ENCODE measurements at places on chromosomes 5 and 9.
A peak's percentile ranks its signal among the peaks of the same experiment; 100 is the strongest.

DNA sequence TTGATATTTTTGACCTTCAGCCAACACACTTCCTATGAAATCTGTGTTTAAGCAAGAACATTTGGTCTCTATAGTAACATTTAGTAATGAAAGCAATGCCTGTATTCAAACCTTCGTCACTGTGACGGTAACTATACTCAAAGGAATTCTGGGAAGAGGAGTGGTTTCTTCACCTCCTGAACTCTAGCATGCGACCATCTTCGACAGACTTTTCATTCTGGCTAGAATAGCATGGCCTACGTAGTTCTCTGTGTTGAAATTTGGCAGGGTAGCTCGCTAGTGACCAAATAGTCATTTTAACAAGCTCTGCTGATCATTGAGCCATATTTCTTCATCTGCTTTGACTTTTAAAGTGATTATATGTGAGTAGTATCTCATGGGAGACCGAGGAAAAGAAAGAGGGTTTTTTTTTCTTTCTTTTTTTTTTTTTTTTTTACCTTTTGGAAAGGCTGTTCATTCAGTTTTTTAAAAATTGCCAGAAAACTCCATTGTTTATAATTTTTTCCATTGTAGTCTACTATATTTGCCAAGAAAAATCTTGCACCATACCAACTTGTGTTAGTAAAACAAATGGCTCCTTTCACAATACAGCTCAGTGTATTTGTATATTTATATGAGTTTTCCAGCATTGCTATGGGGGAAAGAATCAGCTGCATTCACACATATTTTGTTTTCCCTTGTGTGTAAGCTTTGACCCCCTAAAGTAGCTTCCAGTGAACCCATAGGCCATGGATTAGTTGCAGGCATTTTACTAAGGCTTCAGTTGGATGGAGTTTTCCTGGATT lies 166.8 kb downstream of the NNT start:
- DNase-seq, result no peak

GRCh38 chr9:6689893-6690674 lies 44.6 kb upstream of the GLDC start:
- DNase-seq, result no peak

- no peak for DNase-seq
Measured at GRCh38 chr5:351921-352245, 30.4 kb downstream of the AHRR start.

DNA sequence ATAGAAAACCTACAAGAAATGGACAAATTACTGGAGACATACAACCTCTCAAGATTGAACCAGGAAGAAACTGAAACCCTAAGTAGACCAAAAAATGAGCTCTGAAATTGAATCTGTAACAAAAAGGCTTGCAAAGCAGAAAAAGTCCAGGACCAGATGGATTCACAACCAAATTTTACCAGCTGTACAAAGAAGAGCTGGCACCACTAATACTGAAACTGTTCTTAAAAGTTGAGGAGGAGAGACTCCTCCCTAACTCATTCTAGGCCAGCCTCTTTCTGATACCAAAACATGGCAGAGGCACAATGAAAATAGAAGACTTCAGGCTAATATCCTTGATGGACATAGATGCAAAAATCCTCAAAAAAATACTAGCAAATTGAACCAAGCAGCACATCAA lies 542.3 kb downstream of the CYLC2 start:
- DNase-seq, result no peak

- DNase-seq, result no peak
Measured at GRCh38 chr5:179767496-179768100, 26.2 kb upstream of the LTC4S start.

GRCh38 chr5:134738963-134739661 lies 764 bp downstream of the CAMLG start:
- DNase-seq, result no peak

DNA sequence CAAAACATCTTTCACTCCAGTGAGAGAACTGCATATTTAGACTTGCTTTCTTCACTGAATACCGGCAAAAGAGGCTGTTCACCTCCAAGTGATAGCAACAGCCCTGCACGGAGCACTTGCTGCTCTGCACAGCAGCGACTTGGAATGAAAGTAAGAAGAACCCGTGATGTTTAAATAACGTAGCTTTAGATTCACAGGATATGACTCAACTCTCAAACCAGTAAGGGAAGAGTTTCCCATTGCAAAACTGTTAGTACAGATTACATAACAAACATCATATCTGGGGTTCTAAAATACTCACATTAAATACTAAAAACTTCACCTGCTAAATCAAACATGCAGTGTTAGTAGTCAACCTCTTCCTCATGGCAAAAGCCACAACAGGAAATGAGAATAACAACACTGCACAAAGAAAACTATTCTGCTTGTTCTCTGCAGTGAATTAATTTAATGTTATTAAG lies 203.4 kb downstream of the MCTP1 start:
- no peak for DNase-seq

- no peak for DNase-seq
Measured at GRCh38 chr9:68932458-68932857, 81.5 kb downstream of the PRKACG start.

GRCh38 chr9:91904588-91905236 lies 45.3 kb downstream of the ROR2 start:
- no peak for DNase-seq

DNA sequence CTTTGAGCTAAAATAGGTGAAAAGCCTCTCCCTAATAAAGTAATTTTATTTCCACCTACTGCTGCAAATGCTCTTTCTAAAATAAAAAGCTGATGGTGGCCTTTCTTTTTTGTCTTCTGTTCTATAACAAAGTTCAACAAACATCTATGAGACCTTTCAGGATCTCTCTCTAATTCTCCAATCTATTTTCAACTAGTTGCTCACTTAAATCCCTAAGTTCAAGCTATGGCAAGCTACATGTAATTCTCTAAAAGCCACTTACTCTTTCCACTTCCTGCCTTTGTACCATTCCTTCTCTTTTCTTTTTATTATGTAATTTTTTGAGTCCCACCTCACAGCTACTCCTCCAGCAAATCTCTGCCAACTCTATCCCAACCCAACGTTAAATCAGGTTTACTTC lies 20.9 kb downstream of the CHD1 start:
- DNase-seq, result no peak

DNA sequence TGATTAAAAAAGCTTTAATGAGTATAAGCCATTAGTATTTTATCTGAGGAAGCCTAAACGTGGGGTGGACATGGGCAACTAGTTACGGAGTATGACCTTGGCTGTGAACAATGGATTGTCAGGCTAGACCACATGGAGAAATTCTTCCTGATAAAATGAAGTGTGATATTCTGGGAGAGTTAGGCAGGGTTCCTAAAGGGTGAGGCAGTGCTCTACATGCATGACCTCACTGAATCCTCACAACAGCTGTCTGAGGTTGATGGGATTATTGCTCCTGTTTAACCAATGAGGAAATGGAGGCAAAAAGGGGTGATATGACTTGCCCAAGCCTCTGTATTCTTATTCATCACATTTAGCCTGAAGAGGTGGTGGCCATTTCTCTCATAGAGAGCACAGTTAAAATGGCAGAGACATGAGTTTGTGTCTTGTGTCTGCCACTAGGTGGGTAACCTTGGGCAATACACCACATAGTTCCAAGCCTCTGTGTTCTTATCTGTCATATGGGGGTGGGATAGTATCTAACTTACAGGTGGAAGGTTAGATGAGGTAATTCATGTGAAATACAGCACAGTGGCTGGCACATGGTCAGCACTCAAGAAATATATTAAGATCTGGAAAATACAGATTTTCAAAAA lies 96.1 kb upstream of the NR3C1 start:
- DNase-seq, result no peak

DNA sequence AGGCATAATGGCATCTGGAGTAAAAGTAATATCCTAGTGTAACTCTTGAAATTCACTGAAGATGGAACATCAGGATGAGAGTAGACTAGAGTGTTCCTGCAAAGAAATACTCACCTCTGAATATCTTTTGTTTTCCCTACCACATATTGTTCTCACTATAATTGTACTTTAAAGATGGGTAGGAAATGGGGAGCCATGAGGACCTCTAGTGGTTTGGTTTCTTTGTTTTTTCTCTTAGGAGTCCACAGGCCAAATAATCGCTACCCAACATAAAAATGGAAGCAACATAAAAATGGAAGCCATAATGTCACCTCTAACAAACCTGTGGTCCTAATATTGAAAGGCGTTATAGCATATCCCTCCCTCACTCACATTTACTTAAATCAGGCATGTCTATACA lies 2375.8 kb downstream of the MAT2B start:
- DNase-seq, result no peak

- DNase-seq, result no peak
Measured at GRCh38 chr9:12875191-12875590, 100.4 kb downstream of the LURAP1L start.

- no peak for DNase-seq
Measured at GRCh38 chr5:180865981-180866695, 5.1 kb upstream of the ZFP62 start.

DNA sequence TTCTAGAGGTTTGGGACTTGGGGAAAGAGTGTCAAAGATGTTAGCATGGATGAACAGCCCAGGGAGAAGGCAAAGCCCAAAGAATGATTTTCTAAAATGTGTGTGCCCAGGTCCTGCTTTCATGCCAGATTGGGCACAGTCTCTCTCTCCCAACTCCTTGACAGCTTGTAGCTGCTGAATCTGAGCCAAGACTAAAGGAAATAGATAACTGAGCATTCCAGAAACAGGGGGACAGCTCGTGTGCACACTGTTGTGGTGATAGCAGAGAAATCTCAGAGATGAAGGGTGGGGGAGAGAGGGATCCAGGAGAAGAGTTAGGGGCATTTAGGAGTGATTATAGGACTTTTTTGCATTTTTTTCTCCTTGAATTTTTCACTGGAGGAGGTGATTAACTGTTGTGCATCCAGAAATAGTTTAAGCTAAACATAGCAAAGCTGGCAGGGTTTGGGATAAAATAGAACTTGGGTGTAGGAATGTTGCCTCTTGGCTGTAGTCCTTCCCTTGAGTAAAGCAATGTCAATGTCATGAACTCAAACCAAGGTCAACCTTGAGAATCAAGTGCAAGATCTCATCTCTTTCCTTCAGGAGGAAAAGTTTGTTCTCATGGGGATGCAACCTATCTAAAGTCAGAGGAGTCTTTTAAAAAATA lies 245.9 kb downstream of the SH3GL2 start:
- no peak for DNase-seq

- no peak for DNase-seq
Measured at GRCh38 chr9:79883073-79883645, 311.4 kb downstream of the TLE4 start.

DNA sequence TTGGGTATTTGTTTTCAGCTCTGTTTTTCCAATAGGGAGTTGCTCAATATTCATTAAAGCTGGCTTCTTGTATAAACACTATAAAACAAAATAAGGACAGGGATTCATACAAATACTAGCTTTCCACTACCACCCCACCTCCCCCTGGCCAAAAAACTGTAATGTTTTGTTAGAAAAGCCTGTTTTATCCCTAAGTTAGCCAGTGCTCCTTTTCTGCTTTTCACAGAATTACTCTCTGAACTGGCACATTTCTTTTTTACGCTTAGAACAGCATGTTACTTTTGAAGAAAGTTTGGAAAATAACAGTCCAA lies 147.4 kb upstream of the DMRT1 start:
- no peak for DNase-seq

DNA sequence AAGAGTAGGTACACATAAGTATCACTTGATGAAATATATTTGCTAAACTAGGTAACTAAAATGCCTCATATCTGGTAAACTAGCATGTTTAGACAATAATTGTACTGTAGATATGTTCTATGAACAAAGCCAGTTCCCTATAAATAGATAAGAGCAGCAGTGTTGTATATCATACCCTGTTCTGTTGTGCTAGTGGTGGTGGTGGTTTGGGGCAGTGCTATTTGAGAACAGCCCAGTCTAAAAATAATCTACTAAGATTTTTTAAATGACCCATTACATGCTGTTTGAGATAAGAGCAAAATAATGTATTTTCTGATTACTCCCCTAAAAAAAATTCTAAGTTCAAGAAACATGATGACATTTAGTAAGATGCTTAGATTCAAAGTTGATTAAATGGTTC lies 829.2 kb upstream of the DMAC1 start:
- no peak for DNase-seq

DNA sequence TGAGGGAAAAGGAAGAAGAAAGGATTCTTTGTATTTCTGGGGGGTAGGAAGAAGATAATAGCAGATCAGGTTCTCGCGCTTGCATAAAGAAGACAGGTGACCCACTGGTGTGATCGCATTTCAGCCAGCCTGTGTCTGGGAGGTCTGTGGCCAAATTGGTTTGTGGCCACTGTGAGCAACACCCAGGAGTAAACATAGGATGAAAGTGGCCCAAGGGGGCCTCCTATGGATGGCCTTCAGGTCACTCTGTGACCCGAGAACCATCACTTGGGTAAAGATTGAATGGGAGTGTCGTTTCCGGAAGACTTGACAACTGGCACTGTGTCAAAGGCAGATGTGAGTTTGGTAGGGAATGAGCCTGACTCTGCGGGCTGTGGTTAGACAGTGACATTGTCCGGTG lies 34.2 kb downstream of the RAI14 start:
- no peak for DNase-seq

GRCh38 chr9:91208419-91208745 lies 153.3 kb downstream of the AUH start:
- no peak for DNase-seq

DNA sequence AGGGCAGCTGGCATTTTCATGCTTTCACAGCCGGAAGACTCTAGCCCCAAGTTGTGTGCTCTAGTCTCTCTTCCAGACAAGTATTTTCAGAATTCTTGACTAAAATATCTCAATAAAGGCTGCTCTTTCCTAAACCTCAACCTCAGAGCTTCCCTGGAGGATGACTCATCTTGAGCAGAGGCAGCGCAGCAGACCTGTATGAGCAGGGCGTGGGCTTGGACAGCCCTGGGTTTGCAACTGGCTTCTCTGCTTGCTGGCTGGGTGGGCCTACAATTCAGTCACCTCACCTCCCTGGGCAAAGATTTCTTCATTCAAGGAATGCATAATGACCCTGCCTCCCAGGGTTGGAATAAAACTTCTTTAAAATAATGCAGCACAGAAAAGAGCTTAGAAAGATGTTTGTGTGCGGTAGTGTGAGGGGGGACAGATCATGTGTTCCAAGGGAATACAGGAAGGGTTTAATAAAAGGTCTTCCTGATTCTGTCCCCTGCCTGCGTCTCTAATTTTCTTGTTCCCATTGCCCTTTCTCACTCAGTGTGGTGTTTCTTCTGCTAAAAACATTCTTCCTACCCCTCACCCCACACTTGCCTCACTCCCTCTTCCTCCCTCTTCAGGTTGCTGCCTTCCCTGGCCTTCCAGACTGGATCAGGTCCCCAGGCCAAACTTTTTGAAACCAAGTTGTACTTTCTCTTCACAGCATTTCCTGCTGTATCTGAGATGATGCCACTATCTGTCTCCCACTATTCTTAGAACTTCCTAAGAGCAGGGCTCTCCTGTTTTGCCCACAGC lies 39.4 kb upstream of the MAP1B start:
- DNase-seq, result peak; percentile 14

Measured in NCI-H1436 treated with DMSO at 0.1 percent for 48 hours (cell line).